ENCODE measurements at places on chromosomes 1 and 21.

- no peak for DNase-seq
These were observed 113.1 kb upstream of the BMP8A start for GRCh38 chr1:39378377-39378776.

DNA sequence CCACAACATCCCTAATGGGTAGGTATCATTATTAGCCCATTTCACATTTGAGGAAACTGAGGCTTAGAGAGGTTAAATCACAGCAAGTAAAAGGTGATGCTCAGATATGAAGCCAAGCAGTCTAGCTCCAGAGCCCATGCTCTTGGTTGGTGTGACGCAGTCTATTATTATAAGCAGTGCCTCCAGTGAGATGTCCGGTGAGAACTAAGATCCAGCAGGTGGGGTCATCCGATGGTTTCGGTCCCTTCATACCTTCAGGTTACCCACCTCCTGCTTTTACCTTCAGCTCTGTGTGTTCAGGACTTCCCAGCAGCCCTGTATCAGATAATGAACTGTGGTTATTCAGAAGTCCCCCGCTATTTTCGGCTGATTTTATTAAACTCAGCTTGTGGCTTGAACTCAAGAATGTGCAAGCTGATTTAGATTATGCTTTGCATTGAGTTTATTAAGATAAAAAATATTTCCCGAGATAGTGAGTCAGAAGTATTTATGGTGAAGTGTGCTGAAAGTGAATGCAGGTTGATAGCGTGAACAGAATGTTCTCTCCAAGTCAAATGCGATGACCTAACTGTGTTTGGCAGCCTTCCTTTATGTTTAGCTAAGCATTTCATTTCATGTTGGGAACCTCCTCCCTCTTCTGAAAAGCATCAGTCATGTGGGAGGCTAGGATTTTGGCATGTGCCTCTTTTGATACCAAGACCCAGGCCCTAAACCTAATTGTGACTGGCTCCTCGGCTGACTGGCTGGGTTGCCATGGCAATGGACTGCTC is 160.9 kb upstream of the UBE2U start:
- DNase-seq = no peak

DNA sequence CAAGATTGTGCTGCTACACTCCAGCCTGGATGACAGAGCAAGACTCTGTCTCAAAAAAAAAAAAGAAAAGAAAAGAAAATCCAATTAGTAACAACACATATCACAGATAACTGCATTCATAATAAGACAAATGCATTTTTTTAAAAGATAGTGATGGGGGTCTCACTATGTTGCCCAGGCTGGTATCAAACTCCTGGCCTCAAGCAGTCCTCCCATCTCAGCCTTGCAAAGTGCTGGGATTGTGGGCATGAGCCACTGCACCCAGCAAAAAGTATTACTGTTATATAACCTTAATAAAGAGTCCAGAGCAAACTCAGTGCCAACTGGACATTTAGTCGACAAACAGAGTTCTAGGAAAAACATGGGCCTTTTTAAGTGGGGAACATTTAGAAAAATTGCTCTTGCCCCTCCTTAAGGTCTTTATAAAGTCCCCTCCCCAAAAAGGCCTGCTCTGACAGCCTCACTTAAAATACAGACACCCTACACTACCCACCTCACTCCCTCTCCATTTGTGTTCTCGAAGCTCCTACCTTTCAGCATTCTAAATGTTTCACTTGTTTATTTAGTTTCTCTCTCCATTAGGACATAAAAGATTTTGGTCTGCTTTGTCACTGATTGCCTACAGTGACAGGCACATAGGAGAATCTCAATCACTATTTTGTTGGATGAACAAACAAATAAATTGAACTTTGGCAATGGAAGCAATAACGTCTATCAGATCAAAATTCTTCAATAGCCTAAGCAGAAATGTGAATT is 7.5 kb downstream of the ABCB10 start:
- no peak for DNase-seq

DNA sequence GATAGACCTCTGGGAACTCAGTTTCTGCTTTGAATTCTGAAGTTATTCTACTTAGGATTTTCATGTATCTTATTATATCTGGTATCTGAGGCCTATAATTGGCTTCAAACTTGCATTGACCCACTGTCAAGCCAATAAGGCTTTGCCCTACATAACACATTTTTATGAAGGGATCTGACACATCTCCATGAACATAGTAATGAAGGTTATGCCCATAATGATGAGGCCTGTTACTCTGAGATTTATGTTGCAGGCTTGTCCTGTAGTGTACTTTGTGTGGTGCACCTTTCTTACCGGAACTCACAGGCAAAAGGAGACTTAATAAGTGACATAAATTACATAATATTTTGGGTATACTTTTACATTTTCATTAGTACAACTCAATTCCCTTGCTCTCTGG is 14.1 kb downstream of the RGL1 start:
- DNase-seq = no peak

- no peak for DNase-seq
These were observed 44.0 kb downstream of the URB1 start for GRCh38 chr21:32348604-32349332.

GRCh38 chr1:22711591-22712501 is 1.2 kb downstream of the EPHB2 start:
- no peak for DNase-seq

DNA sequence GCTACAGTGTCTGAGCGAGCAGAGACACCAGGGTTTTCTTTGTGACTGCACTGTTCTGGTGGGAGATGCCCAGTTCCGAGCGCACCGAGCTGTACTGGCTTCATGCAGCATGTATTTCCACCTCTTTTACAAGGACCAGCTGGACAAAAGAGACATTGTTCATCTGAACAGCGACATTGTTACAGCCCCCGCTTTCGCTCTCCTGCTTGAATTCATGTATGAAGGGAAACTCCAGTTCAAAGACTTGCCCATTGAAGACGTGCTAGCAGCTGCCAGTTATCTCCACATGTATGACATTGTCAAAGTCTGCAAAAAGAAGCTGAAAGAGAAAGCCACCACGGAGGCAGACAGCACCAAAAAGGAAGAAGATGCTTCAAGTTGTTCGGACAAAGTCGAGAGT is 2.7 kb downstream of the ZBTB18 start:
- no peak for DNase-seq

- DNase-seq = no peak
These were observed 41.0 kb downstream of the VCAM1 start for GRCh38 chr1:100760511-100760910.

GRCh38 chr1:175252561-175252960 is 60.0 kb upstream of the KIAA0040 start:
- no peak for DNase-seq

GRCh38 chr1:165631342-165632151 is 513 bp downstream of the MGST3 start:
- DNase-seq = no peak

GRCh38 chr21:39153373-39153772 is 29.9 kb downstream of the PSMG1 start:
- DNase-seq = no peak

- no peak for DNase-seq
These were observed 197.5 kb downstream of the ZNF326 start for GRCh38 chr1:90192408-90192807.

DNA sequence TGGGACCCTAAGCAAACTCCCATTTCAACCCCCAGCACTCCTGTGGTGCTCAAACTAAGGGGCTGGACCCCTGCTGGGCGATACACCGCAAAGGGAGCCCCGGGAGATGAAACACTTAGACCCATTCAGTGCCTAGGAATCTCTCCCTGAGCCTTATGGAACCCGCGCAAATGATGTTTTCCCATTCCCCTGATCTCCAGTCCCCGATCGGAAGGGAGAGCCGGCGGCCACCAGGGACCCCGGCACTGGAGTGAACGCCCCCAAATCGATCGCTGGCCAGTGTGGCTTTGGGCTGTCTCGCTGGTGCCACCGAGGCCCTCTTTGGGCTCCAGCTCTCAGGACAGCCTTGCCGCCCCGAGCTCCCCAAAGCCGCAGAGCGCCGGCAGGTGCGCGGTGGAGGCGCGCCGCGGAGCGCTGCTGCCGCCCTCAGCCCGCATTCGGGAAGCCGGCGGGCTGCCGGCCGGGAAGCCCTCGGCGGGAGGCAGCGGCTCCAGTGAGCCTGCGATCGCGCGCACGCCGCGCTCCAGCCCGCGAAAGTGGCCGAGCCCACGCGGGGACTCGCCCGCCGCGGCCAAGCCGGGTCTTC is 1.1 kb downstream of the PLXNA2 start:
- DNase-seq = no peak

GRCh38 chr1:40903106-40903505 is 40.9 kb upstream of the CITED4 start:
- no peak for DNase-seq

DNA sequence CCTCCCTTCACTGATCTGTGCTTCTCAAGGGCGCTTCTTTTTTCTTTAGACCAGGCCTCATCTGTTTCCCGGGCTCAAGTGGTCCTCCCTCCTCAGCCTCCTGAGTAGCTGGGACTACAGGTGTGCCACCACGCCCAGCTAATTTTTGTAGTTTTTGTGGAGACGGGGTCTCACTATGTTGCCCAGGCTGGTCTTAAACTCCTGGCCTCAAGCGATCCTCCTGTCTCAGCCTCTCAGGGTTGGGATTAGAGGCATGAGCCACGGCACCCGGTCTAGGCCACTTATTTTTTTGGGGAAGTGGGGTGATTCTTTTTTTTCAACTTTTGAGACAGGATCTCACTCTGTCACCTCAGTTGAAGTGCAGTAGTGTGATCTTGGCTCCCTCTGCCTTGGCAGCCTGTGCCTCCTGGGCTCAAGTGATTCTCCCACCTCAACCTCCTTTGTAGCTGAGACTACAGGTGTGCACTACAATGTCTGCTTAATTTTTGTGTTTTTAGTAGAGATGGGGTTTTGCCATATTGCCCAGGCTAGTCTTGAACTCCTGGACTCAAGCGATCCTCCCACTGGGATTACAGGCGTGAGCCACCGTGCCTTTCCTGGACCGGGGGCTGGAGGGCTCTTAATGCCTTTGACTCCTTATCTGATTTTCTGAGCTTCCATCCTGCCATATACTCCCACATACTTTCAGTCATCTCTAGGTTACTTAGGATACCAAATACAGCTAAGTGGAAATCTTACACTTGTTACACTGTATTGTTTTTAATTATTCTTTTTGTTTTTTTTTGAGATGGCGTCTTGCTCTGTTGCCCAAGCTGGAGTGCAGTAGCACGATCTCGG is 18.9 kb downstream of the MFAP2 start:
- no peak for DNase-seq

DNA sequence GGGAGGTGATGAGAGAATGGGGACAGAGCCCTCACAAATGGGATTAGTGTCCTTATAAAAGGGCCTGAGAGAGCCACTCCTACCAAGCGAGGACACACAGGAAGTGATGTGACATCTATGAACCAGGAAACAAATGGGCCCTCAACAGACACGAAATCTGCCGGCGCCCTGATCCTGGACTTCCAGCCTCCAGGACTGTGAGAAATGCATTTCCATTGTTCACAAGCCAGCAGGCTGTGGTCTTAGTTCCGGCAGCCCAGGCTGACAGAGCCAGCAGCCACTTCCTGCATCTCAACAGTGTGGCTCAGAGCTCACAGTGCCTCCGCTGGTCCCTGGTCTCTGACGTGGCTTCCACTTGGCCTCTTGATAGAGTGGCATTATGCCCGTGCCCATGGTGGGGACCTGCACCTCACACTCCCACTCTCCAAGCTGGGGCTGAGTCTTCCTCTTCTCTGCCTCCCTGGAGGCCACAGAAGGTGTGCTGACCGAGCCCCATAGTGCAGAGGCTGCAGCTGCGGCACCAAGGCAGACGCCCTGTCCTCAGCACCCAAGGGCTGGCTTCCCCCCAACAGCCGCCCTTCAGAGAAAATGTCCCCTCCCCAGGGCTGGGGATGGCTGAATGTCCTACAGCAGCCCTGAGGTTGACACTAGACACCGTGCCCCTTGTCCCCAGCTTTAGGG is 44.9 kb downstream of the ACOT7 start:
- DNase-seq = no peak

DNA sequence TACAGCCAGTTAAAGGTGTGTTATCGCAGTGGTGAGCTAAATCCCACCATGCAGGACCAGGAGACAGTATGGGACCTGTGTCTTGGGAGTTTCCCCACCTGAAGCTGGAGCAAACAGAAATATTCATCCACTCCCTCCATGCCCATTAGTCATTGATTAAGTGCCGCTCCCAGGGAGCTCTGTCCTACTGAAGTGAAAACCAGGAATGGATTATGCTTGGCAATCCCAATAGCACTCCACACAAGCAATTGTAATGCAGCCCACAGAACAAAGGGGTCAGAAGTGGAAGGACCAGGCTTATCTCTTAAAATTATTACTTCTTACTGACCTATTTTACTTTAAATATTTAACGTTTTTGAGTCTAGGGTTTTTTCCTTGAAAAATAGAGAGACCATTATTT is 1005.4 kb downstream of the ADGRL2 start:
- DNase-seq = no peak

- no peak for DNase-seq
These were observed 18.2 kb upstream of the MSTO1 start for GRCh38 chr1:155591770-155592169.

DNA sequence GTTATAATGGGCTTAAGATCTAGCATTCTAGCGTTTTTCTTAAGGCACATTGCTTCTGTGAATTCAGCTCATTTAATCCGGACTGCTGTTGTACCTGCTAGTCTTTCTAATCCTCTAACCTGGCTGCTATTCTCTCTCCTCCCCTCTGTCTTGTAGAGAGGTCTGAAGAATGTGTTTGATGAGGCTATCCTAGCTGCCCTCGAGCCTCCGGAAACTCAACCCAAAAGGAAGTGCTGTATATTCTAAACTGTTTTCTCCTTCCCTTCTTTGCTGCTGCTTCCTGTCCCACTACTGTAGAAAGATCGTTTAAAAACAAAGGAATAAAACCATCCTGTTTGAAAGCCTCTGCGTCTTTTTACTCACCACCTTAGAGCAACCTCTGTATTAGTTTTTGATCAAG is 37.3 kb downstream of the CDC42 start:
- no peak for DNase-seq

DNA sequence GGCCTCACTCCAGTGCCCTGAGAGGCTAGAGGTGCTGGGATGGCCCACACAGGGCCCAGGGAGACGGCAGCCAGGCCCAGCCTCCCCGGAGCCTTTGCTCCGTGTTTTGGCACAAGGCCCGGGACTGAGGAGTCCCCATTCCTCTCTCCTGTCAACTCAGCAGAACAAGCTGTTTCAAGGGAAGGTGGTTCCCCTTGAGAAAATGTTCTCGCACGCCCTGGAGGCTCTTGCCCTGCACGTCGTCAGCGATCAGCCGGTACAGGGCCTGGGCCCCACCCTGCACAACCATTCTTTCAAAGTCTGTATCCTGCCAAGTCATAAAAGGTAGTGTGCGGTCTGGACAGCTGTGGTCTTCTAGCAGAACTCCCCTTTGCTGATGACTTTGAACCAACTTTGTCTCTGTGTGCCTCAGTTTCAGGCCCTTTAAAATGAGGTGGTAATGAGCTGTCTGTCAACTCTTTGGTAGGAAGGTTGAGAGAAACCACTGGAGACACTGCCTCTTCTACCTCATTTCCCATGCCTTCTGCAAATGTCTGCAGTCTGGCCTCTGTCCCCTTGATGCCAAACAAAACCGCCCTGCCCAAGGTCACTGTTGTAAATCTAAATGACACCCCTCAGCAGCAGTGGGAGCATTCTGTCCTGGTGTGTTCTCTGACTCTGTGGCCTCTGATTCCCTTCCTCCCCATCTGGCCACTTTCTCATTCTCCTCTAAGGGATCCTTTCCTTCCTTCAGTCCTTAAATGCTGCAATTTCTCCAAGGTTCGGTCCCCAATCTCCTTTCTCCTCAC is 138.6 kb upstream of the JUN start:
- DNase-seq = no peak

GRCh38 chr1:52633291-52633754 is 355 bp downstream of the SHISAL2A start:
- no peak for DNase-seq

Data from stimulated activated CD4-positive, alpha-beta T cell treated with anti-CD3 and anti-CD28 coated beads, Interleukin-1b, Interleukin-23, amount 100 ng/mL, for 1 hour (primary cell).